ENCODE measurements at places on chromosomes 11 and 22.

DNA sequence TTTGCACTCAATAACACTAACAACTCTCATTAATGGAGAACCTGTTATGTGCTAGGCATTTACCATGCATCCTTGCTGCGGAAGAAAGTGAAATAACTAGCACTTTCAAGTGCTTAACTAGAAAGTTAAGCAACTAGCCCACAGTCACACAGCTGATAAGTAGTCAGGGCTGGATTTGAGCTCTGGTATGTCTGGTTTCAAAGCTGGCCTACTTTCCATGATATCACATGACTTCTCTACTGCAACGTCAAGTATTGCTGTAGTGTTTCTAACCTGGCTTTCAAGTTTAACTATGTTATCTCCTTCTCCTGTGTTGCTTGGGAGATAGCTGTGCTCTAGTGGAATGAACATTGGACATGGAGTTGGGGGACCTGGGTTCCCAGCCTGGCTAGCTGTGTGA lies 12.1 kb downstream of the SLC15A3 start:
- no peak for DNase-seq

DNA sequence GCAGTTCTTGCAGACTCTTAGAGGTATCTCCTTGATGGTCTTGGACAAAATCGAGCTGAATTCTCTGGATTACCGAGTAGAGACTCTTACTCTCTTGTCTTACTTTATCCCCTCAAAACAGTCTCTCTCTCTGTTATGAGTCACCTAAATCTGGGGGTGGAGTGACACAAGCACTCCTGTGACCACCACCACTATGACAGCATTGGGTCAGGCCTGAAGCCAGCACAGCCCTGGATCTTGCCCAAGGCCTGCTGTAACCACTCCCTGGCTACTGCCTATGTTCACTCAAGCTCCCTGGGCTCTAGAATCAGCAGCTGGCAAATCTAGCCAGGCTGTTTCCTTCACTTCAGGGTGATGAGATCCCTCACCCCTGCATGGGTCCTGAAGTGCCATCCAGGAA lies 662.5 kb downstream of the LUZP2 start:
- DNase-seq: no peak

DNA sequence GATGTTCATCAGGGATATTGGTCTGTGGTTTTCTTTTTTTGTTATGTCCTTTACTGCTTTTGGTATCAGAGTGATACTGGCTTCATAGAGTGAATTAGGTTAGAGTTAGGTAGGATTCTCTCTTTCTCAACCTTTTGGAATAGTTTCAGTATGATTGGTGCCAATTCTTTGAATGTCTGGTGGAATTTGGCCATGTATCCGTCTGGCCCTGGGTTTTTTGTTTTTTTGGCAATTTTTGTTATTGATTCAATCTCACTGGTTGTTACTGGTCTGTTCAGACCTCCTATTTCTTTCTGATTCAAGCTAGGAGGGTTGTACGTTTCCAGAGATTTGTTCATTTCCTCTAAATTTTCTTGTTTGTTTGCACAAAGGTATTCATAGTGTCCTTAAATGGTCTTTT lies 54.4 kb downstream of the ATXN10 start:
- no peak for DNase-seq

DNA sequence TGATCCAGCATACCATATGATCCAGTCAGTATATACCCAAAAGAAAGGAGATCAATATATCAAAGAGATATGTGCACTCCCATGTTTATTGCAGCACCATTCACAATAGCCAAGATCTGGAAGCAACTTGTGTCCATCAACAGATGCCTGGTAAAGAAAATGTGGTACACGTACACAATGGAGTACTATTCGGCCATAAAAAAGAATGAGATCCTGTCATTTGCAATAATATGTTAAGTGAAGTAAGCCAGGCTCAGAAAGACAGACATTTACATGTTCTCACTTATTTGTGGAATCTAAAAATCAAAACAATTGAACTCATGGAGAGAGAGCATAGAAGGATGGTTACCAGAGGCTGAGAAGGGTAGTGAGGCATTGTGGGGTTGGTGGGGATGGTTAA lies 27.0 kb downstream of the SNU13 start:
- no peak for DNase-seq

- DNase-seq: no peak
Observed at GRCh38 chr11:29530961-29531360, 485.9 kb downstream of the KCNA4 start.

- no peak for DNase-seq
Observed at GRCh38 chr11:94545264-94546161, 1.8 kb downstream of the FUT4 start.

DNA sequence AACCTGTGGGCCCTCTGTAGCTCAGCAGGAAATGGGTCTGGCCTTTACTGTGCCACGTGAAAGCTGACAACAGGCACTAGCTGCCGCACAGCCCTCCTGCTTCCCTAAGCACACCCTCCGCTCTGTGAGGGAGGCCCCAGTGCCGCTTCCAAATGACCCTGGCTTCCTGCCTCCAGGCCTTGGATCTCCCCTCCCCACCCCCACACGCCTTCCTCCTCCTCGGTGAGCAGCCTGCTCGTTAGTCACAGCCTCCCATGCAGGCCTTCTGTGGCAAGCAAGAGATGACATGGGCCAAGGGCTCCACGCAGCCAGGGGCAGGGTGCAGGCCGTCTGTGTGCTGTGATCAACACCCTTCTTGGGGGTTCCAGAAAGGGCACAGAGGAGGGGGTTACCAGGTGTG lies 15.3 kb upstream of the RASL10A start:
- DNase-seq: peak; percentile 73

- DNase-seq: no peak
Observed at GRCh38 chr11:119885067-119885466, 156.1 kb upstream of the NECTIN1 start.

- DNase-seq: no peak
Observed at GRCh38 chr11:118106789-118107335, 20.1 kb upstream of the SMIM35 start.

DNA sequence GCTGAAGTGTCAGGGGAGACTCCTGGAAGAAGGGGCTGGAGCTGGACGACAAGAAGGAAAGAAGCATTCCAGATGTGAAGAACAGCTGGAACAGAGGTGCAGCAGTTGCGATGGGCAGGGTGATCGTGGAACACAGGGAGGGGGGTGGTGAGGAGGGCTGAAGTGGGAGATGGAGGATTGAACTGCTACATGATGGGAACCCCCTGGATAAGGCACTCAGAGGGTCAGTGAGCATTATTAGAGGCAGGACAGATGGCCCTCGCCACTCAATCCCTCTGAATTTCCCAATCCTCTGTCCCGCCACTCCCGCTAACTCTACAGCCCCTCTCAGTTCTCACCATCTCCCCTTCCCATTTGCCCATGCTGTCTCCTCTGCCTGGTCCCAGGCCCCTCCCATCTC lies 14.0 kb downstream of the SERPINH1 start:
- no peak for DNase-seq

GRCh38 chr11:14001597-14001996 lies 39.1 kb downstream of the SPON1 start:
- DNase-seq: no peak

DNA sequence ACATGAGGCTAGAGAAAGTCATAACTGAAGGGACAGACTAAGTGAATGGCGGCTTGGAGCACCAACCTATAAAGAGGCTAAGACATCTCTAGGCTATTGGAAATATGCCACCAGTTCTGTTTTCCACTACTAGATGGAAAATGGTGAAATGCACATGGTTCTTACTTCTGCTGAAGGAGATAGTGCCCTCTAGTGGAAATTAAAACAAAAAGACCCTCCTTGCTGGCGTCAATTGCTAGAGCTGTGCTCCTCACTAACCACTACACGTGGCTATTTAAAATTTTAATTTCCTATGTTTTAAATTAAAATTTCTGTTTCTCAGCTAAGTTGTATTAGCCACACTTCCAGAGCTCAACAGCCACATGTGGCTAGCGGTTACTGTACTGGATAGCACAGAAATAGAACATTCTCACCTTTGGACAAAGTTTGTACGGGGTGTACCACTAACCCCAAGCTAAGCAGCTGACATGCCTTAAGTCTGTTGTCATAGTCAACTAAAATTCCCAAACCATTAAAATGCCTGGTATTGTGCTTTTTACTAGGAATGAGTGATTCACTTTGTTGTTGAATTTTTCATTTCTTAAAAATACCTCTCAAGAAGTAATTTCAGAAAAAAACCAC lies 34.1 kb upstream of the CALCA start:
- DNase-seq: no peak

- DNase-seq: no peak
Observed at GRCh38 chr11:17722000-17722643, 2.8 kb downstream of the MYOD1 start.

GRCh38 chr11:70021586-70021985 lies 56.5 kb upstream of the ANO1 start:
- no peak for DNase-seq

GRCh38 chr11:8233691-8234424 lies 29.8 kb downstream of the LMO1 start:
- no peak for DNase-seq

DNA sequence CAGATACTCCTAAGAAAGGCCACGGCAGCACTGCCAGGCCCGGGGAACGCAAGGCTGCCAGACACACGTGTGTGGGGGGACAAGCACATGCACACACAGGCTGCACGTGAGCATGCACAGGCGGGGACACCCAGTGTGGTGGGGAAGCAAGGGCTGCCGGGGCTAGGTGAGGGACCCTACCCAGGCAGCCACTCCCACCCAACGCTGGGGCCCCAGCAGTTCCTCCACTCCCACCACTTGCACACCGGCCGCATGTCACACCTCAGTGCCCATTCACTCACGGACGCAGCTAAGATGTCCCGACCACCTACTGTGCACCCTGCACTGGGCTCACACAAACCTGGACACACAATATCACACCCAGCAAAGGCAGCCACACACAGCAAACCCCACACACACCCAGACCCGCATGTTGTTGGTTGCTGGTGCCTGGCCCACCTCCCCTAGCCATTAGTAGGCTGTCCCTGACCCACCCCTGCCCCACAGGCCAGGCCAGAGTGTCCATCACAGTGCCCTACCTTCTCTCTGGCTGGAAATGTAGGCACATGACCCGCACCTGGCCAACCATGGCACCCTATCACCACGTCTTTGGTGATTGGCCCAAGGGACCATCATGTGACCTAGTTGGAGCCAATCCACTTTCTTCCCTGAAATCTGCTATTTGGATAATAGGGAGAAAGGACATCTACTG lies 8.8 kb downstream of the SSTR3 start:
- DNase-seq: no peak

DNA sequence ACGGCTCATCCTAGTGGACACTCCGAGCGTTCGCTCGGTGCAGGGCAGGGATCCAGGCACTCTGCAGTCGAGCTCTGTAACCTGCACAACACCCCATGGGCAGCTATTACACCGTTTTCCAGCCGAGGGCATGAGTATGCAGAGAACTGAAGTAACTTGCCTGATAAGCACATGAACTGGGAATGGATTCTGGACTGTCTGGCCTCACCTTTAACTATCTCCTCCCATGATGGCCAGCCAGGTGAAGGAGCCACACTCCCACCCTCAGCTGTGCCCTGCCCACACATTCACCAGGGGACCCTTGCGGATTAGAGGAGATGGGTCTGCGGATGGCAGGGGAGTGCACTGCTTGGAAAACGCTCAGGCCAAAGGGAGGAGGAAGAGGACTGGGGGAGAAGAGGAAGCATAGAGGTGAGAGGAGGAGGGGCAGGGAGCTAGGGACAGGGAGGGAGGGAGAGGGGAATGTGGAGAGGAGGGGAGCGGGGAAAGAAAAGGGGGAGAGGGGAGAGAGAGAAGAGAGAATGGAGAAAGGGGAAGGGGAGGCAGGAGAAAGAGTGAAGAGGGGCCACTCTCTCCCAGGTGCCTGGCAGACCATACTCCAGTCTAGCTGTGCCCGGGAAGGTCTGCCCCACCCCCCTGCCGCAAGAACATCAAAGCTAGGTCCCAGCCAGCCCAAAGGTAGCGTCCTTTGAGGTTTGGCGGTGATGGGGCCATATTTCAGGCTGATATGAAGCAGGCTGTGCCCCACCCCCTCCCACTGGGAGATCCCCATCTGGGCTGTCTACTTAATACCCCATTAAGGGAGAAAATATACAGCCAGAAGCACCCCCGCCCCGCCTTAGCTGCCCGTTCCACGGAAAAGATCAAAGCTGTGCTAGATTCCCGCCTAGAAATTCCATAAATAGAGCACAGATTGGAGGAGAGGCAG lies 33.2 kb upstream of the TCF20 start:
- no peak for DNase-seq

DNA sequence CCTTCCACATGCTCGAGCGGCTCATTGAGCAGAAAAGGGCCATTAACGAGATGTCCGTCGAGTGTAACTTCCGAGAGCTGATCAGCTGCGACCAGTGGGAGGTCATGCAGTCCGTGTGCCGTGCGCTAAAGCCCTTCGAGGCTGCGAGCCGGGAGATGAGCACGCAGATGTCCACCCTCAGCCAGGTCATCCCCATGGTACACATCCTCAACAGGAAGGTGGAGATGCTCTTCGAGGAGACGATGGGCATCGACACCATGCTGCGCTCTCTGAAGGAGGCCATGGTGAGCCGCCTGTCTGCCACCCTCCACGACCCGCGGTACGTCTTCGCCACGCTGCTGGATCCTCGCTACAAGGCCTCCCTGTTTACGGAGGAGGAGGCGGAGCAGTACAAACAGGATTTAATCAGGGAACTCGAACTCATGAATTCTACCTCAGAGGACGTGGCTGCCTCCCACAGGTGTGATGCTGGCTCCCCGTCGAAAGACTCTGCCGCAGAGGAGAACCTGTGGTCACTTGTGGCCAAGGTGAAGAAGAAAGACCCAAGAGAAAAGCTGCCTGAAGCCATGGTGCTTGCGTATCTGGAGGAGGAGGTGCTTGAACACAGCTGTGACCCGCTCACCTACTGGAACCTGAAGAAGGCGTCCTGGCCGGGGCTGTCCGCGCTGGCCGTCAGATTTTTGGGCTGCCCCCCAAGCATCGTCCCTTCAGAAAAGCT lies 31.7 kb downstream of the ALG12 start:
- no peak for DNase-seq

- DNase-seq: peak; percentile 89
Observed at GRCh38 chr11:64619811-64620380, 28.9 kb downstream of the SLC22A12 start.

DNA sequence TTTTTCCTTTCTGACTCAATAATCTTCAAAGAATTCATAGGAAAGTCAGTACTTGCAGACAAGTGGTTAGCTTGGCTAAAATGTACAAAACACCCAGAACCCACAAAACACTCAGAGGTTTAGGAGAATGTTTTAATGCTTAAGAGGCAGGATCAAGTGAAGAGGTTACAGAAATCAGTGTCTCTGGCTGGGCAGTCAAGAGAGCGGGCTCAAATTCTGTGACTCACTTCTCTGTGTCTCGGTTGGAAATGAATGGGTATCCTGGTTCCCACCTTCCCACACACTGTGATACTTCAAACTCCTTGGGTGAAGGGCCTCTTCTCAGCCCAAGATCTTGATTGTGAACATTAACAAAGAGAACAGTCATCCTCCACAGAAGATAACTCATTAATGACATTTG lies 3.8 kb downstream of the MPEG1 start:
- no peak for DNase-seq

Measured in testis (tissue), 5 donors.